ENCODE measurements at places on chromosomes 4 and X.

DNA sequence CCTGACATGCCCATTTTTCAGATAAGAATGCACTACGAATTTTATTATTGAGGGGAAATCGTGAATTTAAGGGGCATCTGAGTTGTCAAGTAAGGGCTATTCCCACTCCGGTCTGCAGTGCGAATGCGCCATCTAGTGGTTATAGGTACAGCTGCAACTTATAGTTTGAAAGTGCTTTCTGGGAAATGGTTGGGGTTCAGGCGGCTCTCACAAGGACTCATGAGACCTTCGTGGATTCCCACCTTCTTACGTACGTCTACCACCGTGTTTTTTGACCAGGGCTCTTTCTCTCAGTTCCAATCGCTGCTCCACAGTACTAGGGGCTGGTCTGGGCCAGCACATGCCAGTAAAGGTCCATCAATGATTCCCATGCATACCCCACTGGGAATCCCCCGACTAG is 12.3 kb downstream of the MSL3 start:
- peak; percentile 79 for DNase-seq

DNA sequence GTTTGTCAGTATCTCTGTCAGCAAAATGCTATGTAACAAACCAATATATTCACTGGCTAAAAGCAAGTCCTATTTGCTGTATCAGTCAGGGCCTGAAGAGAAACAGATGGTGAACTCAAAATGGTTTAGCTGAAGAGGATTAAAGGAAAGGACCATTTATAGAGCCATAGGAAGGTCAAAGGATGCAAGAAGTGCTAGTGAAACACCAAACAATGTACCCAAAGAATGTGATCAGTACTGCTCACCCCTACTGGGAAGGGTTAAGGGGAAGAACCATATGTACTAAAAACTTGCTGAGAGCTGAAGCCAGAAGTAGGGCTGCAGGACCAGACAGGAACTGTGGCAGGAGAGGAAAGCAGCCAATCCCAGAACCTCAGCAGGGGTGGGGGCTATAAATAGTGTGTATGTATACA is 479.3 kb downstream of the INPP4B start:
- no peak for DNase-seq

GRCh38 chr4:181507938-181508337 is 735.3 kb upstream of the TENM3 start:
- DNase-seq = no peak

GRCh38 chrX:40171513-40172400 is 74.0 kb upstream of the BCOR start:
- DNase-seq = peak; percentile 83

DNA sequence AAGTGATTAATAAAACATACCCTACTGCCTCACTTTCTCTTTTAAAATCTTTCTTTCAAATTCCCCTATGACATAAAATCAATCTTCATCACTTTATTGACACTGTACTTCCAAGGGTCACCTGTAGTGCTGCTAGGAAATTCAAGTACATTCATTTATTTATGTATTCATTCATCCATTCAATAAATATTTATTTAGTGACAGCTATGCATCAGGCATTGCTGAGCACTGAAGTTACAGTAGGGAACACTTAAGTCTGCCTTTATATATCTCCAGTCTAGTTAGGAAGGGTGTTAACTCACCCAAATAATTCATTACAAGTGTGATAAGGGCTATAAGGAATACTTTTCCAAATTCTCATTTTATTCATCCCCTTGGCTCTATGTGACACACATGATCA is 2.3 kb downstream of the SYTL5 start:
- DNase-seq = no peak

- peak; percentile 86 for DNase-seq
Observed at GRCh38 chrX:135295238-135295943, 13.9 kb upstream of the ETDC start.

DNA sequence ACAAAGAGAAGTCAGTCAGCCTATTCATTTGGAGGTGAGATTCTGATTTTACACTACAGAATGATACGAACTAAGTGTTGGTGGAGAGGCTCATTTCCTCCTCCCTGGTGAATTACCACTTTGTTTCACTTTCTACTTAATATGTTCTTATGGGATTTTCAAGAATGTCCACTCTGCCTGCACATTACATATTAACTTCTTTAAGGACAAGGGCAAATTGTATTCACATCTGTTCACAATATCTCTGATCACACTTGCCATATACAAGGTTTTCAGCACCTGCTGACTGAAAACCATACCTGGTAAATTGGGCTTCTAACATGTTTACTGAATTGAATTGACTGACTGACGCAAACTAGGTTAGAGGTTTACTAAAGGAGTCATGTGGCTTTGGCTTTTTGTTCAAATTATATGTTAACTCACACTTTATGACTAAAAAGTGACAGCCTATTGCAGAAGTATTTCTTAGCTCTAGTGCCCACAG is 188.4 kb upstream of the MBNL3 start:
- DNase-seq = no peak

DNA sequence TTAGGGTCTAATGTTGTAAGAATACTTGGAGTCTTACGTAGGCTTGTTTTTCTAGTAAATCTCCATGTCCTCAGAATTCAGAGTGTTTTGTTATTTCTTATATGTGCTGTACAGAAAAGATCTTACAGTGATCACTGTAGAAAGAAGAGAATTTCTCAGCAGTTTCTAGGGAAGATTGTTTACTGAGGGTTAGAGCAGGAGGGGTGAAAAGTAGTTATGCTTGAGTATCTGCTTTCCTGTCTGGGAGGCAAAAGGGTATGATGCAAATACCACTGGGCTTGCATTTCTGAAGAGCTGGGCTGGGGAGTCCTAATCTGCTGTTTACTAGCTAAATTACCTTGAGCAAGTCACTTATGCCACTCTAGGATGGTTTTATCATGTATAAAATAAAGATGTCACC is 78.2 kb downstream of the BEND4 start:
- DNase-seq = no peak
